ENCODE measurements at places on chromosomes 13 and 19.
A peak's percentile ranks its signal among the peaks of the same experiment; 100 is the strongest.

- DNase-seq = no peak
These were observed 321.2 kb downstream of the IRS2 start for GRCh38 chr13:109465148-109465547.

DNA sequence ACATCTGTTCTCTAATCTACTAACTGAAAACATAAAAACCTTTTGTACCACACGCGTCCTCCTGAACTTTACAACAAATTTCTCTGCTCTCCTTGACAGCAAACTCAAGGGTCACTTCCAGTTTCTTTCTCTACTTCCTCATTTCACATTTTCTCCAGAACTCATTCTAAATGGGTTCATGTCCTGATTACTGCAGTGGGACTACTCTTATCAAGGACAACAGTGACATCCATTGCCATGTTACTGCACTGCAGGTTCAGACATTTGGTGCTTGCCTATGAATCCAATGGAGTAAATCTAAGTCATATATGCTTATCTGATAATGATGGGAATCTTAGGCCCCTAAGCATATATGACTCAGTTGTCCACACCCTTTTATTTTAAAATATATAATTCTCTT is 35.3 kb downstream of the FPR3 start:
- DNase-seq = no peak

- DNase-seq = no peak
These were observed 85.8 kb upstream of the TSC22D1 start for GRCh38 chr13:44661936-44662335.

DNA sequence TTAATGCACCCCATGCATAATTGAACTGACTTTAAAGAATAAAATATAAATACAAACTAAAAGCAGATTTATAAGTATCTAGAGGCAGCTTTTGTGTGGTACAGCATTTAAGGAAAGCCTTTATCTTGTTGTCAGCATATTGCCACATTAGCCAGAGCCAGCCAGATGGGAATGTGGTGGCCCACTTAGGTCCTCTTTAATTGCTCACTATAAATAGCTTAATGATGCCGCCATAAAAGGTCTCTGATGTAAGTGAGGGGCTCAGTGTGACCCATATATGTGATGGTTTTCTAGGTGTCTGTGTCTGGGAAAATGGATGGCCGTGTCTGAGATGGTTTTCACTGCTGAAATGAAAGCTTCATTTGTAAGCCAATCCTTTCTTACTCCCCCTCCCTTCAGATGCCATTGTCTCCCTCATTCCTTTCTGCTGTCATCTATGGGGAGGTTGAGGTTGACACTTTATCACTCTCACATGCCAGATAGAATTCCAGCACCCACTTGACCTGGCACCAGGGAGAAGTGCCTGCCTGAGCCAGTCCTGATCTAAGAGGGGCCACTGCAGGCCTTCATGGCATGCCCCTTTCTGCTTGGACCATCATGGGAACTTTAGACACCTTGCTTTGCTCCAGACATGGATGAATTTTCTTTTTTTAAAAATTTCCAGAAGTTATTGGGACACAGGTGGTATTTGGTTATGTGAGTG is 135.3 kb downstream of the MTUS2 start:
- no peak for DNase-seq

GRCh38 chr19:17335575-17335974 is 920 bp upstream of the ANO8 start:
- DNase-seq = no peak

DNA sequence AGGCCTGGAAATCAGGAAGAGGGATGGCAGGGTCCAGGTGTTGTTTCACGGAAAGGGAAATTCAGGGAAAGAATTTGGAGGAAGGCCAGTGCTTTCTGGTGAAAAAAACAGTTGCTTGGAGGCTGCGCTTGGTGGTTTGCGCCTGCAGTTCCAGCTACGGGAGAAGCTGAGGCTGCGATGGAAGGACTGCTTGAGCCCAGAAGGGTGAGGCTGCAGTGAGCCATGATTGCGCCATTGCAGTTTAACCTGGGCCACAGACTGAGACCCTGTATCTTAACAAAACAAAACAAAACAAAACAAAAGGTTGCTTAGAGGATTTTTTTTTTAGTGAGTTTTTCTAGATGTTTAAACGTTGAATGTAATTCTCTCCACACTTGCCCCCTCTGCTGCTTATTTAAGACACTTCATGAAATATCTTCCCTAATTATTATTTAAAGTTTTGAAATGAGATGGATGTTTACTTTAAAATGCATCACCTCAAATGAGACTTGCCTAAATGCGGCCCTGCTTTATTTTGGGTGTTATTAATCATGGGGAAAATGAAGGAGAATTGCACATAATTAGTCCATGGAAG is 75.4 kb upstream of the TRPC4 start:
- DNase-seq = no peak

DNA sequence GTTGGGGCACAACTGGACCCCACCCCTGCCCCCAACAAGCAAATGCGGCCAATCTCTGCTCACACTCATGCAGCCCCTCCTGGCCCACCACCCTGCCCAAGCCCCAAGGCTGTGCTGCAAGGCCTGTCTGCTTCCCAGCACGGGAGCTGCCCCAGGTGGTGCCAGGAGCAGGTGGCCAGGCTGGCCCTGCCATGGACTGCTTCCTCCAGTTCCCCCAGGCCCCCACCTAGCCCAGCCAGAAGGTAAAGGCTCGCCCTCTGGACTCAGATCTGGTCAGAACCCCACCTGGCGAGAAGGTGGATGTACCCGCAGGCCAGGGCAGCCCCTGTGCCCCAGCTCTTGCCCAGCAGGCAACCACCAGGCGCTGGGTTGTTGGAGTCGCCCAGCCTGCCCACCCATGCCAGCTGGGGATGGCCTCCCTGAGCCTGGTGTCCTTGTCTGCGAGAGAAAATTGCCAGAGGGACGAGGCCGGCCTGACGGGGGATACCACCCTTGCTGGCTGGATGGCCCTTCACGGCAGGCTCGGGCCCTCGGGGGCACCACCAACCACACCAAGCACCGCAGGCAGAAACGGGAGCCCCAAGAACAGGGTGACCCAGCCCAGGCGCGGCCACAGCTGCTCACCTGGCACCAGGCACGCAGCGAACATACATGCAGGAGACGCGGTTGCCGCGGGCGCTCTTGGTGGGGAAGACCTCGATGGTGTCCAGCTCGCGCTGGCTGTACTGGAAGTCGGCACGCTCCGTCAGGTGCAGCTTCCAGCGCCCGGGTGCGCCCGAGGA is 4.5 kb downstream of the ABHD17A start:
- no peak for DNase-seq

DNA sequence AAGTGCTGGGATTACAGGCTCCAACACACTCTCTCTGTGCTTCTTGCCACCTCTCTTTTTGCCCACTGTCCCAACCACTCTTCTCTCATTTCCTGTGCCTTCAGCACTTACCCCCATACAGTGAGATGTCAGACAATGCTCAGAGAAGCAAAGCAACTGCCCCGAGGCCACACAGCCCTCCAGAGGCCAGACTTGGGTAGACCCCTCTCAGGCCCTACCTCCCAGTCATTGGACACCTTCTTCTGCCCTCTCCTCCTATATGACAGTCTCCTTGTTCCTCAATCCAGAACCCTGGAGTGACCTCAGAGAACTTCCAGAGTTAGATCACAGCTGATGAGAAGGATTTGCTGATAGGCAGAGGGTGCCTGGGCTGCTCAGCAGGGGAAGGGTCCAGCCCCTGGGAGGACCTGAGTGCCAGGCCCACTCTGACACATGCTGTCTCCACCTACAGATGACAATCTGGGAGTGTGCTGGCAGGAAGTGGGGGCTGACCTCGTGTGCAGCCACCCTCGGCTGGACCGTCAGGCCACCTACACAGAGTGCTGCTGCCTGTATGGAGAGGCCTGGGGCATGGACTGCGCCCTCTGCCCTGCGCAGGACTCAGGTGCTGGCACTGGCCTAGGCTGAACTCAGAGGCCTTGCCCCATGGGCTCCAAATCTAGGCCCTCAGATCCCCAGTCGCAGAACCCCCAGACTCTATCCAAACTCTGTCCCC is 24.4 kb downstream of the LTBP4 start:
- DNase-seq = no peak

GRCh38 chr13:98675066-98675465 is 77.4 kb downstream of the SLC15A1 start:
- no peak for DNase-seq

DNA sequence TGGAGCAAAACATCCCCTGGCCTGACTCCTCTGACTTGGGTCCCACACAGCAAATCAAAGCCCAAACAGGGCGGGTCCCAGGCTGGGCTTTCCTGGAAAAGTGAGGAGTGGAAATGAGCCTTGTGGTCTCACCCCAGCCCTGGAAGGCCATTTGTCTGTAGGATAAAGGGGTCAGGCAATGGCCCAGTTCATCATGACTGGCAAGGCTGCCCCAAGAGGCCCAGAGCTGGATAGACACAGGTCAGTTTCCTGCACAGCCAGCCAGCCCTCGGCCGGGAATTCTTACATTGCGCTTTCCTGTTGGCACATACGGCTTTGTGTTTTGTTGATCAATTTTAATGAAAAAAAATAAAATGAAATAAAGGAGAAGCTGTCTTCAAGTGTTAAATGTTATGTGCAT is 174.3 kb downstream of the TSHZ3 start:
- DNase-seq = no peak

GRCh38 chr19:5308451-5309437 is 31.9 kb downstream of the PTPRS start:
- DNase-seq = no peak

GRCh38 chr13:40787062-40787461 is 2.3 kb upstream of the SLC25A15 start:
- no peak for DNase-seq

DNA sequence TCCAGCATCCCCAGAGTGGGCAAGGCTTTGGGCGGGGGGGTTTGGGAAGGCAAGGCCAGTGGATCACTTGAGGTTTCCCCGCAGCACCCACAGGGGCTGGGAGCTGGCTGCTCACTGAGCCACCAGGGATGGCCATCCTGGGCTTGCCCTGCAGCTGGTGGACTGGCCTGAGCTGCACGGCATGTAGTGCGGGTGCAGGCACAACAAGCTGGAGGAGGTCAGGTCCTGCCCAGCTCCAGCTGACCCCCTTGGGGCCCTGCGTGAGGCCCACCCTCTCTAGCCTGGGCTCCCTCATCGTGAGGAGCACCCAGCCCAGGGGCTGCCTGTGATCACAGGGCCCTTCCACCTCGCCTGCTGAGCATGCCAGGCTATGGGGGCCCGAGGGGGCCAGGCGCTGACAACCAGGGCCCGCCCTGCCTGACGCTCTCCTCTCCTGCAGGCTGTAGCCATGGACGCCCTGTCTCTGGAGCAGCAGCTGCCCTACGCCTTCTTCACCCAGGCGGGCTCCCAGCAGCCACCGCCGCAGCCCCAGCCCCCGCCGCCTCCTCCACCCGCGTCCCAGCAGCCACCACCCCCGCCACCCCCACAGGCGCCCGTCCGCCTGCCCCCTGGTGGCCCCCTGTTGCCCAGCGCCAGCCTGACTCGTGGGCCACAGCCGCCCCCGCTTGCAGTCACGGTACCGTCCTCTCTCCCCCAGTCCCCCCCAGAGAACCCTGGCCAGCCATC is 22.9 kb downstream of the COMP start:
- DNase-seq = no peak

DNA sequence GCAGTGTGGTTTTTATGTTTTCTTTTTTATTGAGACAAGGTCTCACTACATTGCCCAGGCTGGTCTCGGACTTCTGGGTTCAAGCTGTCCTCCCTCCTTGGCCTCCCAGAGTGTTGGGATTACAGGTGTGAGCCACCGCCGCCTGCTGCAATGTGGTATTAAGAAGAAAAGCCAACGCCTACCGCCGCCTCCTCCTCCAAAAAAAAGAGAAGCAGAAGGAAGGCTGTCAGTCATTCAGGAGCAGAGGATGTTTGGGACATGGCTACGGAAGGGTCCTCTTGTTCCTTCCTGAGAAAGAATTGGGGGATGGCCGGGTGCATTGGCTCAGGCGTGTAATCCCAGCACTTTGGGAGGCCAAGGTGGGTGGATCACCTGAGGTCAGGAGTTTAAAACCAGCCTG is 1.2 kb downstream of the PPP1R37 start:
- DNase-seq = no peak

DNA sequence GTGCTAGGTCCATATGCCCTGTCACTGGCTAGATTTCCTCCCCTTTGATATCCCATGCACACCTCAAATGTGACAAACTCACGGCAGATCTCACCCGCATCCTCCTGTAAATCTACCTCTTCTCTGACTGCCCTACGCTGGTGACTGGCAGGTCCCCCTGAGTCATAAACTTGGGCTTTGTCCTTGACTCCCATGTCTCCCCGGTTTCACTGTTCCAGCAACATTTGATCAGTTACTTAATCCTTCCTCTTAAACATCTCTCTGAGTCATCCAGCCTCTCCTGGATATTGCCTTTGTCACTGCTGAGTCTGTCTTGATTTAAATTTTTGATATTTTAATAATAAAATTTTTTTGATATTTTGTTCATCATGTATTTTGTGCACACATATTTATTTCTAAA is 26.5 kb downstream of the FAM216B start:
- DNase-seq = no peak

DNA sequence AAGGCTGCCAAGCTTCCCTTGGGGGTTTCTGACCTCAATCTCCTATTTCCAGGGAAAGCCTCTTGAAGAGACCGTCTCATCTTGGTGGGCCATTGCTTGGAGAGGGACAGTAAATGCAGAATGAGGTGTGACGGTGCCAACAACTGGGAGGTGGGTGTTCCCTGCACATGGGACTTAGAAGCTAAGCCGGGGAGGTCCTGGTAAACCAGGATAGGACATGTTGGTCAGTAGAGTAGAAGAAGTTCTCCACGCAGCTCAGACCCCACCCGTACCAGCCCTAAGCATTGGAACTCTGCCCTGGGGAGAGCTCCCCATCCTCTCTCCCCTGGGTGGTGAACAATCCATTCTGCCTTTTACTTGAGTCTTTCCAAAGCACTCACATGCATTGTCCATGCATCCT is 92.0 kb downstream of the SOX1 start:
- DNase-seq = no peak

GRCh38 chr13:102904408-102904862 is 58.6 kb downstream of the ERCC5 start:
- DNase-seq = no peak

DNA sequence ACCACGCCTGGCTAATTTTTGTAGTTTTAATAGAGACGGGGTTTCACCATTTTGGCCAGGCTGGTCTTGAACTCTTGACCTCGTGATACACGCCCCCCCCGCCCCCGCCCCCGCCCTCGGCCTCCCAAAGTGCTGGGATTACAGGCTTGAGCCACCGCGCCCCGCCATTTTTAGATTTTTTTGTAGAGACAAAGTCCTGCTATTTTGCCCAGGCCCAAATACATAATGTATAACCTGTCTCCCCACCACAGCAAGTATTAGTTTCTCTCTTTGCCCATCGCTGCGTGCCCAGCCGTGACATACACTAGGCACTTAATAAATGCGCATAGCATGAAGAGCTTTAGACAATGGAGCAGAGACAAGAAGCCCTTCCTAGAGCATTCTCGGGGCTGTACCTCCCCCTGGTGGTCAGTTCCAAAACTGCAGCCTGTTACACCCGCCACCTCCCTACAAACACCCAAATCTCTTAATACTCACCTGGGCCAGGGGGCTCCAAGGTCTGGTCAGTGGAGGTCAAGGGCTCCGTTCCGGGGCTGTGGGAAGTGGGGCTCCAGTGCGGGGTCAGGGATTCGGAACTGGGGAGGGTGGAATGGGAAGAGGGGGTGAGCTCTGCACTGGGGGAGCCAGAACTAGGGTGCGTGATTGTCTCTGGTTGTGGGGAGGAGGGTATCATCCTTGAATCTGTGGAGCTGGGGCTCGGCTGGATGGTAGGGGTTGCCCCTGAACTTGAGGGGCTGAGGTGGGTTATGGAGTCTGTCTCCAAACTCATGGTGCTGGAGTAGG is 22.5 kb downstream of the IQCN start:
- peak; percentile 77 for DNase-seq

Data from stimulated activated CD4-positive, alpha-beta T cell treated with anti-CD3 and anti-CD28 coated beads, Interleukin-12 subunit alpha, Interleukin-12 subunit beta, amount 100 ng/mL, for 4 hours (primary cell).